ENCODE measurements at places on chromosomes 5 and 9.

GRCh38 chr5:162299793-162300192 is 232.2 kb downstream of the GABRG2 start:
- DNase-seq = no peak

DNA sequence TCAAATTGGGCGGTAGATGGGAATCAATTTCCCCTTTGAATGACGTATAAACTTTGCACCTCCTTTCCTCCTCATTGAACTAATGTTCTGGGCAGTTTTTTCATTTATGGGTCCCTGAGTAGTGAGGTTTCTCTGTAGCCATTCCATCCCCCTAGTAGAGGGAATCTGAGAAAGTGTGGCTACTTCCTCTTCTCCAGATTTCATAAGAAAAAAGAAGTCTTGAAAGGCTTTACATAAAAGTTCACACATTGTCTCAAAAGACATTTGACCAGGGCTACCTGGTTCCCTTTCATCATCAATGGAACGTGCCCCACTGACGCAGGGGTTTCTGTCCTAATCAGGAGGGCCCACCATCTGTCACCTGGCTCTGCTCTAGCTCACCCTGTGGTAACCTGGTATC is 57.3 kb downstream of the CTSL start:
- DNase-seq = no peak

GRCh38 chr5:150302301-150303069 is at the start of gene ARSI:
Gene ARSI, minus strand, starts transcription at chr5:150302905. Its CDS starts 532 bp downstream, at chr5:150302373.
- no peak for DNase-seq

DNA sequence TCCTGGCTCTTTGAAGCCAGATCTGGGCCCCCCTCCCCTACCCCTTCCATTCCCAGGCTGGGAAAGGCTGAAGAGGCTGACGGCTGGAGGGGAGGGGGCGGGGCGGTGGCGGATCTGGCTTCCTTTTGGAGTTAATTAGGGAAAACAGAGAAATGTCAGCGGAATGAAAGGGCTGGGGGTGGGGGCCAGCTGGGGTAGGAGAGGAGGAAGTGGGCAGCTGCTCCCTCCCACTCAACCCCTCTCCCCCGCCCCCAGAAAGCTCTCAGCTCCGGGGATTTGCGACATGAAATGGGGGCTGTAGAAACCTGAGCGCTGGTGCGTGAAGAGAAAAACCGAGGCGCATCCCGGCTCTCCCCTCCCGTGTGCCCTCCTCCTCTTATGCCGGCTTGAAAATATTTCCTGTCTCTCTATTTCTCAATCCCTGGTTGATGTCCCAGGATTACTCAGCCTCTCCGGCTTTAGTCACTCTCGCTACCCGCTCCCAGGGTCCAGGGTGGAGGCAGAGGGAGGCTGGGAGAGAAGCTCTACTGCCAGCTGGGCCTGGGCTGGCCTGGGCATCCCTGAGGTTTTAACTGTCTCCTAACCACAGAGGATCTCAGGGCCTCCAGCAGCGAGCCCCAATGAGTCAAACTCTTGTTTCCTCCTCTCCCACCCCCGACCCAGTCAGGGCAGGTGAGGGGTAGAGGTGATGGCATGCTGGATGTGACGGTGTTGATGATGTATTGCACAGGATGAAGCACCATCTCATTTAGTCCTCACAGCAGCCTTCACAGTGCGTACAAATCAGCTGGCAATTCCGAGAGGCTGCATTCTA is 20.1 kb downstream of the PCDHGC5 start:
- DNase-seq = no peak

- no peak for DNase-seq
Measured at GRCh38 chr9:36637491-36638270, 65.0 kb downstream of the MELK start.

GRCh38 chr5:120517607-120518252 is 53.6 kb downstream of the PRR16 start:
- DNase-seq = no peak

GRCh38 chr5:40960037-40960436 is 50.7 kb downstream of the C7 start:
- no peak for DNase-seq

- no peak for DNase-seq
Measured at GRCh38 chr9:72590824-72591223, 69.4 kb downstream of the TMC1 start.

- DNase-seq = no peak
Measured at GRCh38 chr9:68717552-68718443, 12.8 kb downstream of the PIP5K1B start.

DNA sequence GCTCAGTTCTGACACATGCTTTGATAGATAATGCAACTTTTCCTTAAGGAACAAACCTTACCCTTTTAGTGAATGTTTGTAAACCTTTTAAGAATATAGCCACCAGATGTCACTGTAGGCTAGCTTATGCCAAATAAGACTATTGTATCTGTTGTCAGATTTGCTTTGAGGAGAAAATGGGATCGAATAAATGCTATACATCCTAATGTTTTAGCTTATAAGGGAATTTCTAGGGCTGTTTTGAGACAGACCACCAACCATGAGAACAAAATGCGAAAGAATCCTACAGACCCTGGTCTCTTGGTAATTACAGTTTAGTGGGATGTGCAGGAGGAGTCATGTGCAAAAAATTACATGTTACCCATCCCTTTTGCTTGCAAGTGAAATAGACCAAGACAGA is 127.6 kb upstream of the NMUR2 start:
- no peak for DNase-seq

- DNase-seq = no peak
Measured at GRCh38 chr5:23528677-23529076, 21.3 kb downstream of the PRDM9 start.

DNA sequence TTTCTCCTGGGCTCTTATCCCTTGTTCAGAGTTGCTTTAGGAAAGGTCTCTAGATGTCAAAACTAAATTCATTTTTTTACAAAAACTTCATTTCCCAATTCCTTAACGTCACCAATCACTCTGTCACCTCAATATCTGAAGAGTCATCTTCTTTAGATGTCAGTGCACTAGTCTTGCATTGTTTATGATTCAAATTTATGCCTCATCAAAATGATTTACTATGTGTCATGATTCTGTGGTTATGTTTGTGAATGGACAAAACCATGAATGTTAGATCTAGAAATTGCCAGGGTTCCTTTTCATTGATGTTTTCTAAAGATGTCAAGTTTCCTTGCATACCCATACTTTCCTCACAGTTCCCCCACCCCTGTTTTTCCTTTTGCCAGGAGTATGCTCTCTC is 21.5 kb downstream of the CWC27 start:
- no peak for DNase-seq

GRCh38 chr9:27485158-27485557 is 38.9 kb upstream of the IFNK start:
- no peak for DNase-seq

GRCh38 chr5:120934031-120934430 is 469.9 kb downstream of the PRR16 start:
- no peak for DNase-seq

- DNase-seq = no peak
Measured at GRCh38 chr9:87763286-87763685, 37.4 kb downstream of the CTSL start.

- DNase-seq = peak; percentile 43
Measured at GRCh38 chr5:172932313-172933017, 26.8 kb upstream of the RPL26L1 start.

DNA sequence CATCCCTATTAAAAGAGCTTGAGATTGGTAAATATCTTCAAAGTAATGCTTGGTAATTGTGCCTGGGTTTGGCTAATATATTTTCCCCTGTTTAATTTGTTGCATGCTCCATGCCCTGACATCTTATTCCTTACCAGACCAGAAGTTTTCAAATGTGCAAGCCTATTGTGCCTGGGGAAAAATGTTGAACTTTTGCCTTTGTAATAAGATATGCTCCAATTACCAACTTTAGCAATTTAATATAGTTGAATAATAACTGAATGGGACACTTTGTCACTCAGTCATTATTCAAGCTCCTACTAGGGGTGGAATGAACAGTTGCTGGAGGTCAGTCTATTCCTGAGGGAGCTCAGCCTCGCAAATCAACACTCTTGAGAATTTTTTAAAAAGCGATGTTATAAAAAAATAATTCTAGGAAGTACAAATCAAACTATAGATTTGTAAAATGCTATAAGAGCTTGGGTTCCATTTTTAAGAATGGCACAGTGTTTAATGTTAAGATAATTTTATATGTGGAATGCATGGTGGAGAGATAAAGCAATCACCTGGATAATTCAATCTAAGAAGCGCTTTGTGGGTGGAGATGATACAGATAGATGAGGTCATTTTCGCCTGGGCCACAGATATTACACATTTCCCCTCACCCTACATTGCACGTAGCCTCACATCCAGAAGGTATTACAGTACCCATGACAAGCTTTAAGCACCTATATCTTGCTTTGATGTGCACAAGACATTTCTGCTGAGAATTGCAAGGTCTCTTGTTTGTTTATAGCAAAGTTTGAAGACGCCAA is 231.8 kb downstream of the PIK3R1 start:
- no peak for DNase-seq

- no peak for DNase-seq
Measured at GRCh38 chr5:173974688-173975239, 14.2 kb upstream of the C5orf47 start.

- no peak for DNase-seq
Measured at GRCh38 chr9:96383165-96383942, at the start of gene SLC35D2. Gene SLC35D2, minus strand, starts transcription at chr9:96383711. Its CDS starts 77 bp downstream, at chr9:96383634.

DNA sequence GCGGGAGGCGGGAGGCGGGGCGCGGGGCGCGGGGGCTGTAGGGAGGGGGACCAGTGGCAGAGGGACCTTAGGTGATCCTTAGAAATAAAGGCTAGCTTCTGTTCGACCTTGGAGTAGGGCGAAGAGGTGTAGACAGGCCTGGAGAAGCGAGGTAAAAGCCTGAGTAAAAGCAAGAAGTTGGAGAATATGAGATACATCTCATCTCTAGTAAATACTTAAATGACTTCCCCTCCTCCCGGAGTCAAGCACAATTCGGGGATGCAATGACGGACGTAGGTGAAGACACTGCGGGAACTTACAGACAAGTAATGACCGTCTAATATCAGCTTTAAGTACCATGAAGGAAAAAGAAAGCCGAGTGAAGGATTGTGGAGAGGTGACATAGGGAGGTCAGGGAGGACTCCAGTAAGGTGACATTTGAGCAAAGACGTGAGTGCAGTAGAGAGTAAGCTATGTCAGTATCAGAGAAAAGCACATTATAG is 466 bp downstream of the SMC2 start:
- no peak for DNase-seq

DNA sequence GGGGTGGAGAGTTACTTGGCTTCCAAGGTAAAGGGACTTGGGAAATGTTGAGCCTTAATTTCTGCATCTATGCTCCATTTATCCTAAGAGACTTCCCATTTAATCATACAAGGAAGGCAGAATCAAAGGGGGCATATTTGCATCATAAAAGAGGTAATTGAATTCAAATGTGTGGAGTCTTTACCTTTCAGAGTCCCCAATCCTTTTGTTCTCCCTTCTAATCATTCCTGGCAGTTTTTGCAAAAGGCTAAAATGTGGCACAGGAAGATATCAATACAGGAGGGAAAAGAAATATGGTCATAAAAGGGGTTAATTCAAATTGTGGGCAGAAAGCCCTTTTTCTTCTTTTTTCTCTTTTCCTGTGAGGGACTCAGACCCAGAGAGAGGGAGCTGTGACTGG is 69.5 kb downstream of the SFXN1 start:
- no peak for DNase-seq

DNA sequence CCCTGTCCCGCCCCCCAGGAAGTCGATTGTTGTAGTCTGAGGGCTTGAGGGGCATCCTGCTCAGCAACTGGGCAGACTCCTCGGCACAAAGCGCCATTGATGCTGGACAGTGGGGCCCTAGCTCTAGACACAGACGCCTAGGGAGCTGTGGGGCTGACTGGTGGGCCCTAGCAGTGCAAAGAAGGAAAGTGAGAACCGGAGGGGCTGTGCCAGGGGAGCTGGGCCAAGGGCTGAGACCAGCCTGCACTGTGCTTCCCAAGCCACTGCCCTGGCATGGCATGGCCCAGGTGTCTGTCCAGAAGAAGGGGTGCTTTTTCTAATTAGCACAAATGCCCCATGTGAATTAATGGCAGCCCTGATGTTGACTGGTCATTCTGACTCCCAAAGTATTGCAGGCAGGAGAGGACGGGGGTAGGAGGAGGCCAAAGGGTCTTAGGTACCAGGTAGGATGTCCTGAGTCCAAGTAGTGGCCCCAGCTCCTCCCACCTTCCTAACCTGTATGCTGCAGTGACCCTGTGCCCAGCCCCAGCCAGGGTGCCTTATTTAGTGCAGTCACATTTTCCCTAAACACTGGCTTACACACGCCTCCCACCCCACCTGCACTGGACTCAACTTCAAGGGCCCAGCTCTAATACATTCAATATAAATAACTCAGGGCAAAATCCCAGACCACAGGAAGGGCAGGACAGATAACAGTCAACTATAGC is 15.9 kb downstream of the TCF7 start:
- DNase-seq = no peak

DNA sequence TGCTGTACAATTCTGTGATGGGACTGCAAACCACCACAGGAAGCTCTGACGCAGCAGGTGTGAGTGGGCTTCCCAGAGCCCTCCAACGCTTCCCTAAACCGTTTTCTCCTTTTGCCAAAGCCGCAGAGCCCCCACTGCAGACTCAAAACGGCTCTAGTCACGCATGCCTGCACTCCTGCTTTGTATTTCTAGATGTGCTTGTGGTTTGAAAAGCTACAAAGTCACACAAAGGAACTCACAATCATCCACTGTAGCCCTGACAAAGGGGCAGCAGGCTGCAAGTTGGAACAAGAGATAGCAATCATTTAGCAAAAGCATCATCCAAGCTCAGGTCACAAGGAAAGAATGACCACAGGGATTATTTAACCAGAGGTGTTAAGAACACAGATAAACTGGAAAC is 79.3 kb downstream of the PTPN3 start:
- no peak for DNase-seq

DNA sequence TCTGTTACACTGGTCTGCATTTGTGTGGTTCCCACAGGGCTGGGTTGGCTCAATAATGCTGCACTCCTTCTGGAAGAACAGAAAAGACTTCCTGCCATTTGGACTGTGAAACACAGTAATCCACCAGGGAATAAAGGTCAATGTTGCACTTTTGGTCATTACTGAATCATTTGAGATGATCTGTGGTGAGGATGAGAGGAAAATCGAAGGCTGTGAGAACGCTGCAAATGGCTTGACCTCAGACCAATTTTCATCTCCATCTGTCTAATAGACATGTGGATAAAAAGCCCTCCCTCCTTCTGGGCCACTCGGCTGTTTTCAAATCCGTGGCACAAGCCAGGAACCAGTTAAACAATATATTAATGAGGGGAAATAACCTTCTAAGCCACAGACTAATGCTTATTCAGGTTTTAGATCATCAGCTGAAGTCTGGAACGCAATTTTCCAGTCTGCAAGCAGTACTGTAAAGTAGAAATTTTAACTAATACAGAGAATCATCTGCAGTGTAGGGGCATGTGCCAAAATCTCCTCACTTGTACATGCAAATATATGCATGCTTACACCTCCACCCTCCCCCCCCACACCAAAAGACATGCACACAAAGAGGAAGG is 20.2 kb downstream of the TLE1 start:
- no peak for DNase-seq

DNA sequence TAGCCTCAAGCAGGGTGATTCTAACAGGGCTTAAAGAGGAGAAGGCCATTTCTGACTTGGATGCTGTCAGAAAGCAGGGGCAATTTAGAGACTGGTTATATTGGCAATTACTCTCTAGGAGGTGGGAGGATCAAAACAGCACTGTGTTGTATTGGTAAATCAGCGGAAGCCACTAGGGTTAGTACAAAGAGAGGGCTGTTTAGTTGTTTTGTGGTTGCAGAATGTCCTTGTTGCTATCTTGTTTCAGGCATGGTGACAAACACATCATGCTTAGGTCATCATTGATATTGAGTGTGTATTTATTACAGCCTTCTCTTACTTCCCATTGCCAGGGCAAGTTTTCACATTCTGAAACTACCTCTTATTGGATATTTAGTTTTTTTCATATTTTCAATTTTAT is 165.3 kb downstream of the TAF11L14 start:
- DNase-seq = no peak

Data from stimulated activated CD8-positive, alpha-beta memory T cell treated with anti-CD3 and anti-CD28 coated beads, Interleukin-15, amount 100 ng/mL, for 4 hours (primary cell).